ENCODE measurements at places on chromosomes 2 and 18. TPM values are rescaled to one million over a fixed set of nuclear protein-coding genes. Genes with fewer than 3 reads are reported as not detected.

POTEJ gene
- not detected for total RNA-seq

ALPP gene
- total RNA-seq = not detected

PSTPIP2 gene
- total RNA-seq = 6.3 TPM

STAT4 gene
- 0.33 TPM for total RNA-seq

POTEE gene
- 0.09 TPM for total RNA-seq

LAMA3 gene
- 2.6 TPM for total RNA-seq

RASGRP3 gene
- not detected for total RNA-seq

IL37 gene
- not detected for total RNA-seq

TXNDC9 gene
- total RNA-seq = 39.5 TPM

DNA sequence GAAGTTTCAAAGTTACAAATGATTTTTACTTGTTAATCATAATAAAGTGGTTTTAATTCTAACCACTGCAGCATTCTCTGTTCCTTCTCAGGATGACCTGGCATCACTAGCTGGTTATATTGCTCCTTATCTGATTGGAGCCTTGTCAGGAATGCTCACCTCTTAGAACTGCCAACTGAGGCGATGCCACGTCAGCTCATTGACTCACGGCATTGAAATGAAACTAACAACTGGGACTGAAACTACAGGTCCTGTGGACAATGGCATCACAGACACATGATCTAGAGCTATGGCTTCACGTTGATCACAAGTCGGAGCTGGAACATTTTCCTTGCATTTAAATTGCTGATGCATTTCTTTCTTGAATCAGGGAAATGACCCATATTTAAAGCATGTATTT is 54.9 kb upstream of the MAP2 start:
- H3K27me3 ChIP-seq = peaks cover 22% of the 10 kb centered on the region
- DNase-seq = no peak
- H3K4me3 ChIP-seq = no peak overlapping the region
- no peaks in the 10 kb centered on the region for H3K4me1 ChIP-seq

GRCh38 chr2:190887089-190887488 is 6.5 kb downstream of the GLS start:
- H3K36me3 ChIP-seq = peaks cover 5% of the 10 kb centered on the region
- peaks cover 41% of the 10 kb centered on the region for H3K4me1 ChIP-seq
- no peaks in the 10 kb centered on the region for H3K27me3 ChIP-seq
- no peak overlapping the region for H3K4me3 ChIP-seq
- H3K27ac ChIP-seq = no peak overlapping the region
- DNase-seq = no peak

GRCh38 chr2:102140377-102140776 is 2.2 kb upstream of the IL1R1 start:
- DNase-seq = no peak
- H3K4me1 ChIP-seq = no peaks in the 10 kb centered on the region
- no peak overlapping the region for H3K4me3 ChIP-seq
- no peaks in the 10 kb centered on the region for H3K36me3 ChIP-seq
- H3K27ac ChIP-seq = no peak overlapping the region

- H3K27ac ChIP-seq = no peak overlapping the region
- H3K36me3 ChIP-seq = peaks cover 50% of the 10 kb centered on the region
- no peaks in the 10 kb centered on the region for H3K27me3 ChIP-seq
- peaks cover 4% of the 10 kb centered on the region for H3K4me1 ChIP-seq
- peak; percentile 48 for DNase-seq
These were observed 14.2 kb downstream of the PMS1 start for GRCh38 chr2:189798312-189799029.

GRCh38 chr2:222796413-222797103 is 64.3 kb upstream of the ACSL3 start:
- peaks cover 35% of the 10 kb centered on the region for H3K4me1 ChIP-seq
- DNase-seq = peak; percentile 34
- no peak overlapping the region for H3K27ac ChIP-seq
- H3K36me3 ChIP-seq = no peaks in the 10 kb centered on the region
- H3K4me3 ChIP-seq = no peak overlapping the region

- H3K27me3 ChIP-seq = no peaks in the 10 kb centered on the region
- no peak for DNase-seq
- H3K4me1 ChIP-seq = no peaks in the 10 kb centered on the region
- H3K27ac ChIP-seq = no peak overlapping the region
- no peaks in the 10 kb centered on the region for H3K36me3 ChIP-seq
These were observed 40.4 kb downstream of the LCT start for GRCh38 chr2:135796606-135797005.

DNA sequence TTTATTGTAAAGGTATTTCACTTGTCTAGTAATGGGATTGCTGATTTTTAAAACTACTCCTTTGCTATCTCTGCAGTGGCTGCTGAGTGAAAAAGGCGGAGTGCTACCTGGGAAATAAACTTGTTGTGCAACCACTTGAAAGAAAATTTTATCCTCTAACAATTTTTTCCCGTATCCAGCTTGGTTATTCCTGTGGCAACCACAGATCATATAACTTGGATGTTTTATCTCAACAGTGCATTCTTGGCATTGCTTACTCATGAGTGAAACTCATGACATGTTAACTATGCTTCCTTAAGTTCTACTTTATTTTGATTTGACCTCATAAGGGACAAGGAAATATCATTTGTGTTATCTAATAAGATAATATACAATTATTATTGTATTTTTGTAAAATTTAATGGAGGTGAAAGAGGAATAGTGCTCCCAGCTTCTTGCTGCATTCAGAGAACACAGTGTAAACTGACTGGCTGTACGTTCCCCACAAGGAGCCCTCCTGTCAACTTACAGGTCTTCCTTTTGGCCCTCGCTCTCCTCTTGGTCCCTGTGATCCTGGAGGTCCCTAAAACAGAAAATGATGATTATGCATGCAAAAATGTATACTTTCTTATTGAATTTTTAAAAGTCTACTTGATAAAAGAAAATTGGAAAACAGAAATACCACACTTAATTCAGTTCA is 82.7 kb downstream of the COL5A2 start:
- H3K4me3 ChIP-seq = no peak overlapping the region
- H3K27me3 ChIP-seq = no peaks in the 10 kb centered on the region
- H3K4me1 ChIP-seq = peaks cover 7% of the 10 kb centered on the region
- no peak overlapping the region for H3K27ac ChIP-seq

DNA sequence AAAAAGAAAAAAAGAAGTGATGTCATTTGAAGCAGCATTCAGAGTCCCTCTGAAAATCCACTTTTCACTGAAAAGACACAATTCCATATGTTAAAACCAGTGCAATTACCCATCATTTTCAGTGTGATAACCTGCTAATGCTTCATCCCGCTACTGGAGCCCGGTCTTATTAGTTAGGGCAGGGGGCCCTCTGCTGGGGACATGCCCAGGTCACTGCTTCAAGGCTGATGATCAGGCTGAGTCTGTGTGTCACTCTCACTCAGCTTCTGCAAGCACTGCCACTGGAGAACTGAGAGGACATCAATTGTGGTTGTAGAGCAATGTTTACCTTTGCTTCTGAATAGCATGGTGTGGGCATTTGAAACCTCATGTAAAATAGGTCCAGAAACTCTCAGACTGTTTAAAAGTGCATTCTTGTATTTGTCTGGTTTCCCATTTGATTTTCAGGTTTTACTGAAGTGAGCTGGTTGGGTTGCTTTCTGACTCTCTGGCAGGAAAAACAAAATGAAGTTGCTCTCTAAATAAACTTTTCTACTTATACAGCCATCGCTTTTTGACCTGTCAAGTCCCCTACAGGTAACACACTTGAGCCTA is 49.2 kb upstream of the NXPH2 start:
- H3K4me3 ChIP-seq = no peak overlapping the region
- no peaks in the 10 kb centered on the region for H3K27me3 ChIP-seq
- DNase-seq = peak; percentile 67
- H3K27ac ChIP-seq = no peak overlapping the region
- H3K4me1 ChIP-seq = no peaks in the 10 kb centered on the region
- H3K36me3 ChIP-seq = no peaks in the 10 kb centered on the region

GRCh38 chr2:170140561-170140960 is 37.4 kb upstream of the MYO3B start:
- H3K36me3 ChIP-seq = no peaks in the 10 kb centered on the region
- no peak overlapping the region for H3K4me3 ChIP-seq
- no peaks in the 10 kb centered on the region for H3K27me3 ChIP-seq
- no peak for DNase-seq

GRCh38 chr18:70291295-70291574 is 2.4 kb downstream of the SOCS6 start:
- no peaks in the 10 kb centered on the region for H3K27me3 ChIP-seq
- H3K36me3 ChIP-seq = no peaks in the 10 kb centered on the region
- H3K4me3 ChIP-seq = no peak overlapping the region
- no peak for DNase-seq
- peaks cover 7% of the 10 kb centered on the region for H3K4me1 ChIP-seq

DNA sequence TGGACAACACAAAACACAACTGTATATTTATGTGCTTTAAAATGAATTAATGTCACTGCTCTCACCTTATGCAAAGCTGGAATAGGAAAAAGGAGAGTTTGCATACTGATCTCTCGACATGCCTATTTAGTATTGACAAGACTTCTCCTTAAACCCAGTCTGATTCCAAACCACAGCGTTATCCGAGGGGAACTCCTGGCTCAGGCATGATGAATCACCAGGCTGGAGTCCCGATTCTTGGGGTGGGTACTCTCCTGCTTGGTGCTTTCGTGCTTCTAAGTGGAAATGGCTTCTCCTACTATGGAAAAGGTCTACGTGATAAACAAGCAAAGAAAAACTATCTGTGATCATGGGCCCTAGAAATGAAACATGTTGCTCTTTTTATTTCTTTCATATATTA is 88.9 kb upstream of the SLC35G4 start:
- H3K27ac ChIP-seq = no peak overlapping the region
- no peaks in the 10 kb centered on the region for H3K36me3 ChIP-seq
- H3K4me3 ChIP-seq = no peak overlapping the region
- DNase-seq = no peak

DNA sequence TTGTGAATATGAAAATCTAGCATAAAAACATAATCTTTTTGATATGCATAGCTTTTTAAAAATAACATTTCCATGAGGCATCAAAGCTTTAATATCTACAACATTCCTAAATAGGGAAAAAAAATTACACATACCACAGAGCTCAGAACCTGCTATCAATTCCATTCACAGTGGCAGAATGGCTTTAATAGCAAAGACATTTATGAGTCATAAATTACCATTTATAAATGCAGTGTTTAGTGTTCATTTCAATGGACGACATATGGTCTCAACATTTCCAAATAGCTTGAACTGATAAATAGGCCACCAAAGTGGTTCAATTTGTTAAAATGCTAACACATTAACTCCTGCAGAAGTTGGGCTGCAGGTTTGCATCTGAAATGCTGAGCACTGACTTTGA is 600.6 kb upstream of the SETBP1 start:
- H3K36me3 ChIP-seq = no peaks in the 10 kb centered on the region
- H3K27ac ChIP-seq = no peak overlapping the region
- H3K4me3 ChIP-seq = no peak overlapping the region
- no peaks in the 10 kb centered on the region for H3K27me3 ChIP-seq
- DNase-seq = no peak
- no peaks in the 10 kb centered on the region for H3K4me1 ChIP-seq

DNA sequence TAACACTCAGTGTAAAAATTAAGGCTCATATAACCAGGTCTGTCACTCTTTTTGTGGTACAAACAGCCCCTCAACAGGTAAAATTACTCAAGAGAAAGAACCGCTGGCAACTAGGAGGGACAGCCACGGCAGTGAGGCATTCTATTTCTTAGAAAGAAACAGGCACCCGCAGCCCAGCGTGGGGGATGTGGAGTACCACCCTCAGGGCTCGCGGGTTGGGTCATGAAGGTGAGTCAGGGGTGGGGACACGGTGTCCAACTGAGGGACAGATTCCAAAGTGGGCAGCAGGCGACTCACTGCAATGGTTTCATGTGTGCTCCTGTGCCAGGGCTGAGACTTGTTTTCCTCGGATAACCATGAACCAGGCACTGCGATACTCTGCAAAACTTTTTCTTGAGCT is 129.4 kb downstream of the DTNB start:
- no peaks in the 10 kb centered on the region for H3K36me3 ChIP-seq
- no peak overlapping the region for H3K27ac ChIP-seq
- no peaks in the 10 kb centered on the region for H3K27me3 ChIP-seq
- DNase-seq = no peak
- H3K4me3 ChIP-seq = no peak overlapping the region

GRCh38 chr2:70944111-70944690 is 8.5 kb downstream of the ATP6V1B1 start:
- no peak for DNase-seq
- no peaks in the 10 kb centered on the region for H3K4me1 ChIP-seq
- no peak overlapping the region for H3K4me3 ChIP-seq
- no peaks in the 10 kb centered on the region for H3K36me3 ChIP-seq
- H3K27me3 ChIP-seq = no peaks in the 10 kb centered on the region

GRCh38 chr2:141513853-141514252 is 617.0 kb downstream of the LRP1B start:
- H3K36me3 ChIP-seq = no peaks in the 10 kb centered on the region
- DNase-seq = no peak
- no peak overlapping the region for H3K27ac ChIP-seq
- no peaks in the 10 kb centered on the region for H3K27me3 ChIP-seq
- H3K4me3 ChIP-seq = no peak overlapping the region
- H3K4me1 ChIP-seq = no peaks in the 10 kb centered on the region

DNA sequence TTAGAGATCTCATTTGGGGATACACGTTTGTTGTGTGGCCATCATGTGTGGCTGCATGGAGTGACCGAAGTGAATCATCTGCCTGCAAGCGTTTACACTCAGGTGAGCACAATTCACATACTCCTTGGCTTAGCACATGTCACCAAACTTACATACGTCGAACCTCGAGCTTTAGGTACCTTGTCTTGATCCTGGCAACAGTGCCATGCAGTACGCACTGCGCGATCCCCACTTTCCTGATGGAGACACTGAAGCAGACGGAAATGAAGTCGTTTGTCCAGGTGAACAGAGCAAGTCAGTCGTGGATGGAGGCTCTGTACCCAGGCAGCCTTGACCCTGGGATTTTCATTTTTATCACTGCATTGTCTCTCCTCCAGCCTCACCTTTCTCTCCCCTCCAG is 32.3 kb downstream of the KLHL29 start:
- DNase-seq = no peak
- H3K27ac ChIP-seq = no peak overlapping the region
- no peaks in the 10 kb centered on the region for H3K27me3 ChIP-seq
- H3K4me3 ChIP-seq = no peak overlapping the region
- peaks cover 19% of the 10 kb centered on the region for H3K4me1 ChIP-seq
- H3K36me3 ChIP-seq = no peaks in the 10 kb centered on the region

DNA sequence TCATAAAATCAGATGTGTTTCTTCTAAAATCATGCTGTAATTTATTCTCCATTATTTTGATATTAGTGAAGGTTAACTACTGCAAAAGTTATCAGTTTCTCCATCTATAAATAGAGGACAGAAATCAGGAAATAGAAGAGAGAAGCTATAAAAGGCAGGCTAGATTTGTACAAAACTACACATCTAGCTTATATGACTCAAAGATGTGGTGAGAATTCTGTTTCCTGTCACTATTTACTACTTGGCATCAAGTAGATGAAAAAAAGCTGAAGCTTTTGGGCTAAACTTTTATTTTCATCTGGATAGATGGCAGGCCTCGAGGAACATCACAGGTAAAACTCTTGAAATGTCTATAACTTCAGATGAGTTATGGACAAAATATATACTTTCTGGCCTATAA is 49.8 kb upstream of the NAB1 start:
- H3K4me1 ChIP-seq = no peaks in the 10 kb centered on the region
- H3K27ac ChIP-seq = no peak overlapping the region
- no peak for DNase-seq
- no peak overlapping the region for H3K4me3 ChIP-seq
